ENCODE measurements at places on chromosomes 11 and 22. TPM values are rescaled to one million over a fixed set of nuclear protein-coding genes. Genes with fewer than 3 reads are reported as not detected.

DNA sequence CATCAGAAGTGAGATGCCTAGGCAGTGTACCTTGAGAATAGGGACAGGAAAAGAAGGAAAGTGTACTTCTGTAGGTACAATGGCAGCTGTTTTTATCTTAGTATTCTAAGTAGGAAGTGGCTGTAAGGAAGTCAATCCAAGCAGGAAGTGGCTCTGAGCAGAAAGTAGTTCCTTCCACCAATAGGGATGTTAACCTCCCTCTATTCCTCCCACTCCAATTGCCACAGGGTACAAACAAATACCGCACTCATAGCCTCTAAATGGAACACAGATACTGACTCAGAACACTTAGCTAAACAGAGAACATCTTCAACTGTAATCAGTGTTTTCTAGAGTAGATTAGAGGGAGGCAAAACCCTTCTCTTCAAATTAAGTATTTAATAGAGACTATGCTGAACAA, 10.6 kb downstream of the LRRC55 start:
- no peak overlapping the region for H3K4me3 ChIP-seq
- no peaks in the 10 kb centered on the region for H3K4me1 ChIP-seq
- no peaks in the 10 kb centered on the region for H3K36me3 ChIP-seq
- no peak overlapping the region for H3K27ac ChIP-seq

GRCh38 chr11:70603756-70604211, 205.5 kb downstream of the CTTN start:
- DNase-seq, result no peak
- no peaks in the 10 kb centered on the region for H3K4me1 ChIP-seq
- H3K36me3 ChIP-seq, result no peaks in the 10 kb centered on the region
- H3K27ac ChIP-seq, result no peak overlapping the region

GRCh38 chr11:132908414-132908810, 623.9 kb downstream of the OPCML start:
- DNase-seq, result no peak
- H3K4me1 ChIP-seq, result no peaks in the 10 kb centered on the region
- H3K27ac ChIP-seq, result no peak overlapping the region

GRCh38 chr11:65817312-65817834, 16.4 kb upstream of the SNX32 start:
- no peak for DNase-seq
- peak overlapping the region; percentile 80 for H3K4me3 ChIP-seq
- no peaks in the 10 kb centered on the region for H3K27me3 ChIP-seq
- H3K4me1 ChIP-seq, result peaks cover 4% of the 10 kb centered on the region
- H3K36me3 ChIP-seq, result no peaks in the 10 kb centered on the region

- H3K36me3 ChIP-seq, result peaks cover 49% of the 10 kb centered on the region
- peak overlapping the region; percentile 4 for H3K27ac ChIP-seq
- no peak overlapping the region for H3K4me3 ChIP-seq
- DNase-seq, result no peak
- H3K27me3 ChIP-seq, result no peaks in the 10 kb centered on the region
These were observed 3.8 kb downstream of the AIP start for GRCh38 chr11:67486481-67487195.

DNA sequence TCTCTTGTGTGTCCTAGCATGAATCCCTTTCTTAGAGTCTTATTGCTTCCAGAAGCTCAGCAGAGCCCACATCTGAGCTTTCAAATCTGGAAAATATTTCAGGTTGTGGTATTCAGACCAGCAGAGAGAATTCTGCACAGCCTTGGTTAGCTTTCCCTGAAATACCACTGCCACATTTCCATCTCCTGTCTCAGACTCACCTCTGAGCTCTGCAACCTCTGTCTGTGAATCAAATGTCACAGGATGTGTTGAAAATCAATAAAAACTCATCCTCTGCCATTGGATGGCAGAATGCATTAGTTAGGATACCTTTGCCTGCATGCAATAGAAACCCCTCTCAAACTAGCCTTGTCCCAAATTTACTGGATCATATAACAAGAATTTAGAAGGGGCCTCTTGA, 47.7 kb downstream of the ENDOD1 start:
- H3K4me1 ChIP-seq, result peaks cover 25% of the 10 kb centered on the region
- DNase-seq, result no peak
- H3K36me3 ChIP-seq, result no peaks in the 10 kb centered on the region
- no peak overlapping the region for H3K27ac ChIP-seq
- no peak overlapping the region for H3K4me3 ChIP-seq

SCUBE1 gene
- not detected for total RNA-seq

PDGFD gene
- total RNA-seq, result 0.61 TPM
